ENCODE measurements at places on chromosomes 13 and 19.

GRCh38 chr19:32364040-32364439, 18.6 kb downstream of the ZNF507 start:
- ATAC-seq: no peak
- H3K27me3 ChIP-seq: no peaks in the 10 kb centered on the region
- H3K4me3 ChIP-seq: no peak overlapping the region
- H3K27ac ChIP-seq: peak overlapping the region; percentile 6

DNA sequence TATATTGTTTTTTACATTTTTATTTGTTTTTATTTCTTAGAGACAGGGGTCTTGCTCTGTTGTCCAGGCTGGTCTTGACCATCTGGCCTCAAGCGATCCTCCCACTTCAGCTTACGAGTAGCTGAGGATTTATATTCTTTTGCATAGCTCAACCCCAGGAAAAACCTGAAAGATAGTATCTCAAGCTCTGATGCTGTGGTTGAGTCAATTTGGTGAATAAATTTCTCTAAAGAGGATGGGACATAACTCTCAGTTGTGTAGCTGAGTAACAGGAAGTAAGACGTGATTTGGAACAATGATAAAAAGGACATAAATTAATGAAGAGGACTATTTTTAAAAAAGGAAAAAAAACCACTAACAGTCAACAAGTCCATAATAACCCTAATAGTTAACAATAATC, 79.8 kb upstream of the TNFSF11 start:
- peak overlapping the region; percentile 91 for H3K27ac ChIP-seq
- peak overlapping the region; percentile 53 for H3K4me3 ChIP-seq
- no peaks in the 10 kb centered on the region for H3K36me3 ChIP-seq
- H3K27me3 ChIP-seq: no peaks in the 10 kb centered on the region
- ATAC-seq: peak; percentile 22
- H3K4me1 ChIP-seq: peaks cover 41% of the 10 kb centered on the region

GRCh38 chr19:10891405-10892086, 20.2 kb downstream of the CARM1 start:
- no peaks in the 10 kb centered on the region for H3K36me3 ChIP-seq
- peaks cover 3% of the 10 kb centered on the region for H3K4me1 ChIP-seq
- H3K4me3 ChIP-seq: no peak overlapping the region
- no peak overlapping the region for H3K27ac ChIP-seq
- H3K27me3 ChIP-seq: no peaks in the 10 kb centered on the region

DNA sequence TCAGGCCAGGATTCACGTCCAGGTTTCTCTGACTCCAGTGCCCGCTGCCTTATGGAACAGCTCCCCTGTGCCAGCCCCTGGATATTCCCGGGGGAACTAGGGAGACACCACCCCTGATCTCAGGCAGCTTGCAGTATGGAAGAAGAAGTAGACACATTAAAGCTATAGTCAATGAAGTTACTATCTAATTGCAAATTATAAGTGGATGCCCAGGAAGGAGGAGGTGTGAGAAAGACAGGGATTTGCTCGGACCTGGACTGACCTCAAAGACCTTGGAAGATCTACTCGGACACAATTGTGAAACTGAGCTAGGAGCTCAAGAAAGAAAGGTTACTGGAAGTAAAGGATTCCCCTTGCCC, 10.4 kb downstream of the SIGLEC11 start:
- H3K36me3 ChIP-seq: no peaks in the 10 kb centered on the region
- ATAC-seq: no peak
- H3K27me3 ChIP-seq: peaks cover 29% of the 10 kb centered on the region
- no peaks in the 10 kb centered on the region for H3K4me1 ChIP-seq

- no peaks in the 10 kb centered on the region for H3K27me3 ChIP-seq
- ATAC-seq: no peak
- H3K36me3 ChIP-seq: no peaks in the 10 kb centered on the region
- H3K27ac ChIP-seq: no peak overlapping the region
- H3K4me3 ChIP-seq: no peak overlapping the region
Observed at GRCh38 chr19:28549680-28550277, 663.2 kb downstream of the UQCRFS1 start.
